Sigmoid colon (tissue), 7 donors: ENCODE measurements at places on chromosomes 4 and X.

GRCh38 chrX:17830211-17830610 is 30.9 kb downstream of the RAI2 start:
- DNase-seq, result no peak

DNA sequence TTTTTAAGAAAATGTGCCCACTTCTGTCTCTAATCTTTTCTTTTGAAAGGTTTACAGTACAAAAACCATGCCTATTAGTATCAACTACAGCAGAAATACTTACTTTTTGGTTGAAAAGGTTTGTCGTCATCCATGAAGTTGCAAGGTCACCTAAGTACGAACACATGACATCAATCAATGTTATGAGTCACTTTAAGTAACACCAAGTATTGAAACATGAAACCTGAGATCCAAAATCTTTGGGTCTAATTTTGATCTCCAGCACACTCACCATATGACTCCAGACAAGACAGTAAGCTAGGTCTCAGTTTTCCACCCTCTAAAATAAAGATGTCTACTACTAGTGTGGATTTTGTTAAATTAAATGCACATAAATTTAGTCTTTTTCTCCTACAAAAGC is 8.4 kb downstream of the ZNF280C start:
- DNase-seq, result no peak

DNA sequence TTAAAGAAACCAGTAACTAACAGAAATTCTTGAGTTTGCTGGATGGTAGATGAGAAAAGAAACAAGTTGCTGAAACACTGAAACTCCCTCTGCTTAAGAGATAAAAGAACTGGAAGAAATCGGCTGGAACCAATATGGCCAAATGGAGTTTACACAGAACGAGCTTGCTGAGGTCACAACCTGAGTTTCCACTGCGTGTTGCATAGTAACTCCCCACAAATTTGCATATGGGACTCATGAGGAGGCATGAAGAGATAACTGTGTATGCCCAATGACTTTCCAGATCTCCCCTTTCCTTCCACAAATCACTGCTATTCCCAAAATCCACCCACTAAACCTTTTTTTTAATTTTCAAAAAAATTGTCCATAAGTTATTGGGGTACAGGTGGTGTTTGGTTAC is 10.2 kb upstream of the SMR3B start:
- DNase-seq, result no peak

GRCh38 chr4:15894393-15894792 is 44.1 kb downstream of the FGFBP1 start:
- DNase-seq, result no peak

DNA sequence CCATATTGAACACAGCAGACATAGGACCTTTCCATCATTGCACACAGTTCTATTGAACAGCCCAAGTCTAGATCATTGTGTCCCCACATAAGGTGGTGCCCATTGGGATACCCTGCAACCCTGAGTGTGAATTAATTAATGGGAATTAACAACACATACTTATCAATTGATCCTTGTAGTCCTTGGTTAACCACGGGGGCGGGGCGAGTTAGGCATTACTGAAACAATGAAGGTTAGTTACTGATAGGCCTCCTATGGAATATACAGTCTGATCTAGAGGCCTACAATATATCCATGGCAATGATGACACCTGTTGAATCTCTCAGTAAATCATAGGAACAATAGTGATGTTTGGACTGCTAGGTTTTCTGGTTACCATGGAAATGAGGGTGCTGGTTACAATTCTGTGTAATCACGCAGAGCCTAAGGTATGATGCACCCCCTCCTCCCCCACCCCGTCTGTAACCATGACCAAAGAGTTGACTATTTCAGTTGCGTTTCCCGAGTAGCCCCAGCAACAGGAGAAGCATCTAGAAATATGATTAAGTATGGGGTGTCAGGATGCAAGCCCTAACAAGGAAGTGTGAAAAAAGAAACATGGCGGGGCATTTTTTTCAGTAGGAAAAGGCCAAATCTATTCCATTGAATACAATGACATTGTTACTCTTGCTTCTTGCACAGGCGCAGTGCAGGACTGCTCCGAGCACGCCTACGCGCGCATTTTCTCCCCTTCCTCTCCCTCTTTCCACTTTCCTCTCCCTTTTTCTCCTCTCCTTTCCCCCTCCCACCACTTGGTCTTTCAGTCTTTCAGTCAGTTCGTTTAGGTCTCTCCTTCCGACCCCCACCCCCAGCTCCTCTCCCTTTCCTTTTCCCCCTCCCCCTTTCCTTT is 677 bp upstream of the NONO start:
- DNase-seq, result no peak

DNA sequence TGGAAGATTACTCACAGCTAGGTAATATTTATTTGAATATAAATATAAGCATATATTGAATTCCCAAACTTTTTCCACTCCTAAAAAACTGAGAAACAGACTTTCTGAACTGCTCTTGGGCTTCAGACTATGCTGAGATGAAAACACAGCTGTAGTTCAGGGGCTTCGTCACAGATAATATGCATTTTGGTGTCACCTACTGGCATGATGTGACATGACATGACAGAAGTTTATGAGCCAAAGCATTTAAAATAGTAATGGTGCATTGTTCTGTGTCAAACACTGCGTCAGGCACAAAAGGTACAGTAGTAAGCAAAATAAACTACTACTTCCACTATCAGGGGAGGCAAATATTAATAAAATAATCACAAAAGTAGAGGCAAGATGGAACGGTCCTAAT is 171.3 kb downstream of the BTC start:
- DNase-seq, result no peak

- DNase-seq, result no peak
Observed at GRCh38 chr4:101171747-101172146, 175.6 kb downstream of the PPP3CA start.

DNA sequence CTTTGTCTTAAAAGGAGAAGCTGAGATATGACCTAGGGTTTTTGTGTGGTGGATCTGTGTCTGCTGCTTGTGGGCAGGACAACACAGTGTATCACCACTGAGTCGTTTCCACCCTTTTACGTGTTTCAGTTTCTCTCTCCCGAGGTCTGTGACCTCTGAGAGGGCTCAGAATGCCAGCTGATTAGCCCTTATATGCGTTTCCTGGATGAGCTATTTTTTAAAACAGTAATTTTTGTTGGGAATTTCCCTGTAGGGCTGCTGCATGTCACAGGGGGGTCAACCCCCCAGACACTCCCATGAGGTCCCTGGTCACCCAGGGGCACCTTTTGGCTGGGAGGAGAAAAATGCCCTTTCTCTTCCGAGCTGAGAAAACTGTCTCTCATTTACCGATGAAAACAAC is 170.4 kb upstream of the CASK start:
- DNase-seq, result no peak

DNA sequence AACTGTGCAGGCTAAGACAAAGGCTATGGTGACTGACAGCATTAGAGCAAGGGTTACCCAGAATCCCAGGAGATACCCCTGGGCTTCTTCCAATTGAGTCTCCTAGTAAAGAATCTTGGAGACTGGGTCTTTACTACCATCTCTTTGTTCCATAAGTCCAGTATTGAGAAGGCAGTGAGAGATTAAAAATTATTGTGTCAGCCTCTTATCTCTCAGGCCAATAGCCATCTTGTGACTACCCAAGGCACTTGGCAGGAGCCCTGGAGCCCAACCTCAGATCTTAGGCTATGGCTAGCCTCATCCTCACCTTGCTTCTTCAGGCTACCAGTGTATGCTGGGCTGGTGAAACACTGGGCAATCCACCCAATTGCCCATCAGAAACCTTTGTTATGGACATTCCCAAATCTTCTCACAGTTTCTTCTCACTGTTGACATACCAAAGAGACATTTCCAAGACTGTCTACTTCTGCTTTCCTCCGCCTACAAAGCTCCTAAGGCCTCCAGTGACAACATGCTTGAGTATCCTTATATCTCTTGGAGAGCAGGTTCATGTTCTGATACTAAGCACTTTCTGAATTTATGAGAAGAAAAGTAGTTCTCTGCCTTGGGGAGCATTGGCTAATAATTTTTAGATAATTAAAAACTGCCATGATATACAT is 76.3 kb upstream of the STIM2 start:
- DNase-seq, result no peak

DNA sequence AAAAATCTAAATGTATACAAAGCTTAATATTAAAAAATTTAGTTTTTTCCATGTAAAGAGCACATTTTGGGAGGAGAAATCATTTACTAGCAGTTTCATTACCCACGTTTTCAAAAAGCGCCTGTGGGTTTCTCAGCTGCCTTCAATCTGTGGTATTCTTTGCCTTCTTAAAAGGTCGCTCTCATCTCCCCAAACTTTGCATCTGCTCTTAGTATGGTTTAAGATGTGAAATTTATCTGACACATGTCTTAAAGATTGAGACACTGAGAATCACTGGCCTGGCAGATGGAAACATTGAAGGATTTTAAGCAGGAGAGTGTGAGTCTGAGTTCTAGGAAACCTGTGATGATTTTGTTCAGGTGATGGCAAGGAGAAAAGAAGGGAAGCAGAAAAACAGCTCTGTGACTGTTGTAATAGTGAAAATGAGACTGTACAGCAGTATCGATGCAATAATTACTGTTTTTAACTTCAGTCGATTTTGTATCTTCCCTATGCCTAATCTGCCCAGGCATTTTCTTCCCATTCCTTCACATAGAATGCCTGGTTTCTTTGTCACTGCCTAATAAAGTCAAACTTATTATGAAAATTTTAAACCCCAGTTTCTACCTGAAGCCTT is 75.9 kb downstream of the PAQR3 start:
- DNase-seq, result no peak

DNA sequence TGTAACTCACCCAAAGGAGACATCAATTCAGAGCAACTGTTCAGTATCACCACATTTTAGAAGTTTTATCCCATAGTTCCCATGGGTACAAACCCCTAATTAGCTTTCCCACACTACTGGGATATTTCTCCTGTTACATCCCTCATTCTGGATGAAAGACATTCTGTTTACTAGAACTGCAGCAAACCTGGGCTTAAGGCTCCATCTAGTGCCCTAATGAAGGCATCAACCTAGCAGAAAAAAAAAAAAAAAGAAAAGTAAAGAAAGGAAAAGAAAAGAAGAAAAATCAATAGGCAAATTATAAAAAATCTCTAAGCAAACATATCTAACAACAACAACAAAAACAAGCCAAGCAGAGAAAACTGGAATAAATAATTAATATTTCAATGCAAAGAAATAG is 133.7 kb upstream of the CPXCR1 start:
- no peak for DNase-seq

DNA sequence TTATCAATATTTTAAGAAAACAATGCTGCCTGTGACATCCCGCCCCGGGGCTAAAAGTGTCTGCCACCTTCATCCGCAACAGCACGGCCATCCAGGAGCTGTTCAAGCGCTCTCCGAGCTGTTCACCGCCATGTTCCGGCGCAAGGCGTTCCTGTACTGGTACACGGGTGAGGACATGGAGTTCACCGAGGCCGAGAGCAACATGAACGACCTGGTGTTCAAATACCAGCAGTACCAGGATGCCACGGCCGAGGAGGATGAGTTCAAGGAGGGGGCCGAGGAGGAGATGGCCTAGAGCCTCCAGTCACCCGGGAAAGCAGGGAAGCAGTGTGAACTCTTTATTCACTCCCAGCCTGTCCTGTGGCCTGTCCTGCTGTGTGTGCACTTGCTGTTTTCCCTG is 12.1 kb upstream of the KLHL13 start:
- DNase-seq, result no peak

GRCh38 chrX:13923845-13924244 is 105.8 kb downstream of the GEMIN8 start:
- no peak for DNase-seq

DNA sequence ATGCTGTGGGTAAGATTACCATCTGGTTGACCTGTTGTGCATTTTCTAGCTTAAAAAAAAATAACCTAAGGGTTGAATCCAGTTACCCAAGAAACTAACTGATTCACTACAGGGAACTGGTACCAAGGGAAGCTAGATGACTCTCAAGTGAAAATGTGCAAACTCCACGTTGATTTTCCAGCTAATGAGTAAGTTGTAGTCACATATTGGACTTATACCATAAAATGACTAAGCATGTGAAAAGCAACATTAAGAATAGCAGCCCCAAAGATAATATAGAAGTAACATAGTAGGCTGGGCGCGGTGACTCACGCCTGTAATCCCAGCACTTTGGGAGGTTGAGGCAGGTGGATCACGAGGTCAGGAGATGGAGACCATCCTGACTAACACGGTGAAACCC is 270.9 kb downstream of the SPRY1 start:
- no peak for DNase-seq

DNA sequence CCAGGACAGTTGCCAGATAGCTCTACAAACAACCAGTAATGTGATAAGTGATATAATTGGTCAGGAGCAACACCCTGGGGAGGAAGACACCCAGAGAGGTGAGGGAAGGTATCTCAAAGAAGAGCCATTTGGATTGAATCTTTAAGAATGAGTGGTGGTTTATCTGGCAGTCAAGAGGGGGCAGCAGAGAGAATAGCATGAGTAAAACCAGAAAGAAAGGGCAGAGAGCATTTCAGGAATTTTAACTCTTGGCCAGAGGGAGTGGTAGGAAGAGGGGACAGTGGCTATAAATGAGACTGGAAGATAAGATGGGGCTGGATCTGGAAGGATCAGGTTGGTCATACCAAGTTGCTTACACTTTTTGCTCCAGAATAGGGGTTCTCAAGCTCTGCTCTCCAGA is 5.9 kb upstream of the SEPTIN6 start:
- no peak for DNase-seq

DNA sequence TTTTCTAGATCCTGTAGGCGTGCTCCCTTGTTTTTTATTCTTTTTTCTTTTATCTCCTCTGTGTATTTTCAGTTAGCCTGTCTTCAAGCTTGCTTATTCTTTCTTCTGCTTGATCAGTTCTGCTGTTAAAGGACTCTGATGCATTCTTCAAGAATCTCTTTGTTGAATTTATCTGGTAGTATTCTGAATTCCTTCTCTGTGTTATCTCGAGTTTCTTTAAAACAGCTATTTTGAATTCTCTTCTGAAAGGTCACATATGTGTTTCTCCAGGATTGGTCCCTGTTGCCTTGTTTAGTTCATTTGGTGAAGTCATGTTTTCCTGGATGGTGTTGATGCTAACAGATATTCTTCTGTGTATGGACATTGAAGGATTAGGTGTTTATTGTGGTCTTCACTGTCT is 15.3 kb downstream of the RAB33B start:
- no peak for DNase-seq

- no peak for DNase-seq
Observed at GRCh38 chr4:145041378-145041777, 56.6 kb downstream of the ANAPC10 start.
